GM18507 (cell line): ENCODE measurements at places on chromosomes 5 and 9.

GRCh38 chr9:133048595-133048994 lies 13.2 kb upstream of the CEL start:
- DNase-seq = no peak

GRCh38 chr5:91178461-91178860 lies 204.7 kb downstream of the ARRDC3 start:
- no peak for DNase-seq

GRCh38 chr5:179241175-179241574 lies 104.1 kb downstream of the ADAMTS2 start:
- DNase-seq = no peak

- DNase-seq = no peak
Observed at GRCh38 chr5:149240354-149240998, 31.2 kb upstream of the AFAP1L1 start.

DNA sequence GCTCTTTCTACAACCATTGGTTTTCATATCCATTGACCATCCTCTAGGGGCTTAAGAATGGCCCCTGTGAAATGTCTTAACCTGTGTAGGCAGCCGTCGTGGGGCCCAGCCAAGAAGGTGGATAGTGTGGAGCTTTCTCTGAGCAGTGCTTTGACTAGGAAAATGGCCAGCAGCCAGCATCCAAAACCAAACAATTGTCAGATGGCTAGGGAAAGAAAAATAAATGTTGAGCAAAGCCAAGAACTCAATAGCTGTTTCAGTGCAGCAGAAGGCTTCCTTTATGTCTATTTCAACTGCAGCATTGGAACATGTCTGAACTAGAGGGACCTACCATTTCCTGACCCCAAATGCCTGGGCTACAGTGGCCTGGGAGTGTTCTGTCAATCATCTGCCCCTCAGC lies 374.9 kb downstream of the TLE4 start:
- DNase-seq = no peak

- no peak for DNase-seq
Observed at GRCh38 chr9:89097219-89097618, 81.4 kb downstream of the SHC3 start.

DNA sequence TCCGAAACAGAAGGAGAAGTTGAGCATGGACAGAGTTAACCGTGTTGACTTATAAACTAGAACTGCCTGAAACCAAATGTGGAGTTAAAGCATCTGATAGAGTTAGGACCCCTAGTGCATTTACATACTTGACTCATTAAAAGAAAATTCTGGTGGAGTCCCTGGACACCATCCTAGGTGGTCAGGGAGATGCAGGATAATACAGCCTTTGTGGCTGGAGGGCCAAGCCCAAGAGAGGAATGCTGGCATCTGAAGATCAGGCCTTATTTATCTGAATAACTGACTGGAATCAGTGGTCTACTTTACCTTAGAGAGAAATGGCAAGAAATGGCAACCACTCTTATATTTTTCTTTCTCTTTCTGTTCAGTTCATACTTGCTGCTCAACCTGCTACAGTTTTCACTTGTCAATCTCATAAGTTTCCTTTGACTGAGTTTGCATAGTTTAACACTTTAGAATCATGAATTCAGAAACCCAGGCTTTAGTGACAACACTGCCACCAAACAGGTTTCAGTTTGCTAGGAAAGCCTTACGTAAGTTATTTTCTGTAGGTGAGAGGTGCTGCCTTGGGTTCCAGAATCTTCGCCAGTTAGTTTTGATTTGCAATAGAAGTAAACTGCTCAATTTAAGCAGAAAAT lies 10.2 kb downstream of the CMYA5 start:
- DNase-seq = no peak

- no peak for DNase-seq
Observed at GRCh38 chr5:127865273-127865672, 162.1 kb downstream of the CCDC192 start.

DNA sequence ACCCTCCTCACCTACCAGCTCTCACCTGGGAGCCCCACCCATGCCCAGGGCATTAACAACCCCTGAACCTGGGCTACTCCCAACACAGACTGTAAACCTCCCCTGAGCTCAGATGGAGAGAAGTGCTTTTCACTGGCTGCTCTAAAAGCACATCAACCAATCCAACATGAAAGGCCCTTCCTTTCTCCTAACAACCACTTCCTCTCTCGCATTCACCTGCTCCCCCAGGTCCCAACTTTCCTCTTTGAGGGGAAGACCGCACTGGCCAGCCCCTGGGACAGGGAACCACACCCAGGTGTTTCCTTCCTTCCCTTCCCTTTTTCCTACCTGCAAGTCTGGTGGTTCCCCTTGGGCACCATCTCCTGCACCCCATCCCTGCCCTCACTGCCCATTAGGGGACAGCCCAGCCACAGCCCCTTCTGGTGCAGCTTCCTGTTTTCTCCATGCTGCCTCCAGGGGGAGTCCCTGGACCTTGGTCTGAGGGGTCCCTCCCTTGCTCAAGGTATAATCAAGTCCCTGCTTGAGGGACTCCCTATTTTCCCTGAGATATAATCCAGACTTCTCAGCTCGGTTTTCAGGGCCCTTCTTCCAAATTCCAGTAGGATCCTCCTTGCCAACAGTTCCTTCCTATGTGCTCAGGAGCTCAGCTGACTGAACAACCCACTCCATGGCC lies 30.5 kb upstream of the DAB2IP start:
- DNase-seq = no peak

DNA sequence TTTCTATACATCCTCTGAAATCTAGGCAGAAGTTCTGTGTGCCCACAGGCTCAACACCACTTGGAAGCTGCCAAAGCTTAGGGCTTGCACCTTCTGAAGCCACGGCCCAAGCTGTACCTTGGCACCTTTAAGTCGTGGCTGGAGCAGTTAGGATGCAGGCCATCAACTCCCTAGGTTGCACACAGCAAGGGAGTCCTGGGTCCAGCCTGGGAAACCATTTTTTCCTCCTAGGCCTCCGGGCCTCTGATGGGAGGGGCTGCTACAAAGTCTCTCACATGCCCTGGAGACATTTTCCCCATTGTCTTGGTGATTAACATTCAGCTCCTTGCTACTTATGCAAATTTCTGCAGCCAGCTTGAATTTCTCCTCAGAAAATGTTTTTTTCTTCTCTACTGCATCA lies 15.5 kb upstream of the PLK2 start:
- no peak for DNase-seq

DNA sequence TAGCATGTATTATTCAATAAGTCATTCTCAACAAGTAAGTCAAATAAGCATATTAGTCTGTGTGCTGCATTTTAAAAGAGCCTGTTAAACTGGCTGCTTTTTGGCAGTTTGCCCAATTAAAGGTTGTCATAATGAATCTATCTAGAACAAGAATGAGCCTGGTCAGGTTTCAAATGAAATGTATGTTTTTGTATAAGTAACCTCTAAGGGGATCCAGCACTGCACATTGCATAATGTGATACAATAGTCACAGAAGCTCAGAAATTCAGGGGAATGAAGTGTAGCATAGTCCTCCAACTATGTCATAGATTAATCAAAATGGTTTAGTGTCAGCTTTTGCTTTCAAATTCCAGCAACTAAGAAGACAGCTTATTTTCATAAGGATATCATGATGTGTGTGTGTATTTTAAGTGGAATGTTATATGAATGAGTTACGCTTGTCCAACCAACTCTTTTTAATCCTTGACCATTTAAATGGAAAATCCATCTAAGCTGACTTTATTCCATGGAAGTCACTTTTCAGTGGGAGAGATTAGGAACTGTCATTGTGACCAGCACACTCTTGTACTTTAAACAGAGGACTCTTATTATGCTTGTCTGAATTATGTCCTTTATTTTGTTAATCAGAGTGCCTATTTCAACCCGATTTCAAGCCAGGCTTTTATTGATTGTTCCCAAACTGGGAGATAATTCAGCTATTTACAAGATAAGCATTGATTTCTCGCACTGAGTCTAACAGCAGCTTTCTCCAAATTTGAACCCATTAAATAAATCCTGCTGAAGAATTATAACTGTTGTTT lies 283.9 kb upstream of the ADAMTSL1 start:
- no peak for DNase-seq

DNA sequence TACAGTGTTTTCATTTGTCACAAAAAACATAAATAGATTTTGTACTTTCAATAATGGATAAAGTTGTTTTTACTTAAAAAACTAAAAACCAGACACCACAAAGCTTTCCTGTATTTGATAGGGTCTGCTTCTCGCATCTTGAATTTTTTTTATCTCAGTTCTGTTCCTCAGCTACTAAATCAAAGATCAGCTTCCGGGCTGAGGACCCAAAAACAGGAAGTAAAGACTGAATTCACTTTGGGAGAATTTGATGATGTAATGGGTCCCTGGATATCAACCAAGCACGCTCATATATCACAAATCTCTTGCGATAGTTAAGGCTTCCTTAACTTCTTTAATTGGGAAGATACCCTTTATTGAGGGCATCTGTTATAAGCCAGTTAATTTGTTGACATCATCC lies 24.1 kb downstream of the ITK start:
- no peak for DNase-seq

DNA sequence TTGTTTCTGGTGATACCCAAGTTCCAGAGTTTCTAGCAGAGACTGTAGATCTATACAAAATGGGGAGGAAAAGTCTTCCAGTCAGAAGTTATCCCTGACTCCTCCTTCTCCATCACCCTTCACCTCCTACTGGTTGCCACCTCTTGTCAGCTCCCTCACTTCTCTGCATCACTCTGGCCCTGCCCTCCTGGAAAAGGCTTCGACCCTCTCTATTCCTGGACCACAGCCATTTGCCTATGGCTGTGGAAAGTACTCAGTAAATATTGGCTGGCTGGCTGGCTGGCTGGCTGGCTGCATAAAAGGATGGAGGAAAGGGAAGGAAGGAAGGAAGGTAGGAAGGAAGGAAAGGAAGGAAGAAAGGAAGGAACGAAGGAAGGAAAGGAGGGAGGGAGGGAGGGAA lies 32.7 kb upstream of the ABCA1 start:
- DNase-seq = no peak

GRCh38 chr5:95620030-95620869 lies at the start of gene GPR150:
TSS of gene GPR150 (plus strand) at chr5:95620087. CDS start at chr5:95620276, 189 bp downstream.
- DNase-seq = no peak

- DNase-seq = no peak
Observed at GRCh38 chr5:24535646-24536045, 109.1 kb downstream of the CDH10 start.

- DNase-seq = no peak
Observed at GRCh38 chr5:23684103-23684502, 176.7 kb downstream of the PRDM9 start.

DNA sequence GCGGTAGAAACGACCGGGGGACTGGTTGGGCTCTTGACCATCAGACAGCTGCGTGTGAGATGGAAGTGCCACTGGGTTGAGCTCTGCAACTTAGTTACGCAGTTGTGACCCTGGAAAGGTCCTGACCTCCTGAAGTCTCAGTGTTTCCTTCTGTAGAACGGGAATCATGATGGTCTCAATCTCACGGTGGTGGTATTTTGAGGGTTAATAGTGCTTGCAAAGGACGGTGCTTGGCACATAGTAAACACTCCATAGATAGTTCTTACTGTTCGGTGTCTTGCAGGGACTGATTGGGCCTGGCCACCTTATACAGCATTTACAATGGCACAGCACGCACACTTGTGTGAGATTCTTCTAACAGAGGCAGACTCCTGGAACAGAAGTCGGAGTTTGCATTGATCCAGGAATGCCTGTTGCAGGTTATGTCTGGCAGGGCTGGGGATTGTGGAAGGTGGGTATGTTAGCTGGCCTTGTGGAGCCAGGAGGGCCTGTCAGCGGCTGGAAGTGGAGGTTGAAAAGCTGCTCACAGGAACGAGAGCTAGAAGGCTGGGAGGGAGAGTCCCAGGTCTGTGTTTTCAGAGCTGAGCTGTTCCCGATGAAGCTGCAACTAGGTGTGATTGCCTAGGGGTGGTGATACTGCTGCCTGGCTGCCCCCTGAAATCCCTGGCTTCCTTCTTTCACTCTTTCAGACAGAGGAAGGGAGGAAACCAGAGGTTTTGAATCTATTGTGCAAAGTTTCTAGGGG lies 962 bp upstream of the TXN start:
- no peak for DNase-seq

- no peak for DNase-seq
Observed at GRCh38 chr9:99182356-99182755, 39.4 kb downstream of the ALG2 start.

DNA sequence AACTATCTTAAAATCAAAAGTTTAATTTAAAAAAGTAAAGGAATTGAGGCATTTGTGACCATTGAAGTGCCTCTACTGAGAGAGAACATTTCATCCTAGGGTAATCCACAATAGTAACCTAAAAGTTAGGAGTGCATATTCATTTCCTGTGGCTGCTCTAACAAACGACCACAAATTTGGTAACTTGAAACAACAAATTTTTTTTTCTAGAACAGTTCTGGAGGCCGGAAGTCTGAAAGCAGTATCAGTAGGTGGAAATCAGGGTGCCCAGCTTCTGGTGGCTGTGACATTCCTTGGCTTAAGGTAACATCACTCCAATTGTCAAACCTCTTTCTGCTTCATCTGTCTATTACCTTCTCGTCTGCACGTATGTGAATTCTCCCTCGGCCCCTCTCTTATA lies 67.1 kb upstream of the SSBP2 start:
- no peak for DNase-seq

- no peak for DNase-seq
Observed at GRCh38 chr5:36017004-36017403, 25.8 kb upstream of the UGT3A1 start.

- DNase-seq = peak; percentile 33
Observed at GRCh38 chr9:77011973-77012821, 7.3 kb upstream of the FOXB2 start.

- no peak for DNase-seq
Observed at GRCh38 chr9:135249711-135250110, 162.2 kb downstream of the OLFM1 start.

GRCh38 chr9:38683336-38683735 lies 36.6 kb downstream of the FAM240B start:
- DNase-seq = no peak

DNA sequence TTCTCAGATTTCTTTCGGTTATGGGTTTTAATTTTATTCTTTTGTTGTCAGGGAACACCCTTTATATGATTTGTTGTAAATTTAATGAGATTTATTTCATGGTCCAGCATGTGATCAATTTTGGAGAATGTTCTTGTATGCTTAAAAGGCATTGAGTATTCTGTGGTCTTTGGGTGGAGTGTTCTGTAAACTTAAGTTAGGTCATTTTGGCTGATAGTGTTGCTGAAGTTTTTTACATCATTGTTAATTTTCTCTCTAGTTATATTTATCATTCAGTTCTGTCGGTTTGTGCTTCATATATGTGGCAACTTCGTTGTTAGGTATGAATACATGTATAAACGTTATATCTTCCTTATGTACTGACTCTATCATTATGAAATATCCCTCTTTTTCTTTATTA lies 55.5 kb downstream of the NIPBL start:
- DNase-seq = no peak

GRCh38 chr5:95631991-95632675 lies 12.2 kb downstream of the GPR150 start:
- DNase-seq = no peak

GRCh38 chr5:107806705-107807104 lies 136.0 kb upstream of the EFNA5 start:
- DNase-seq = no peak

GRCh38 chr5:55176176-55176818 lies 3.3 kb upstream of the CDC20B start:
- DNase-seq = no peak

- DNase-seq = no peak
Observed at GRCh38 chr9:94528886-94529285, 26.0 kb upstream of the PCAT7 start.
